ENCODE measurements at places on chromosomes 3 and 15. TPM values are rescaled to one million over a fixed set of nuclear protein-coding genes. Genes with fewer than 3 reads are reported as not detected.

CLDN18 gene
- total RNA-seq, result not detected

CISH gene
- 2.1 TPM for total RNA-seq

HRG gene
- total RNA-seq, result not detected

CPLX3 gene
- not detected for total RNA-seq

FANCD2 gene
- 38.7 TPM for total RNA-seq

IGSF10 gene
- 0.15 TPM for total RNA-seq

TMEM39A gene
- 33.3 TPM for total RNA-seq

NME9 gene
- not detected for total RNA-seq

PLSCR2 gene
- total RNA-seq, result not detected

NAA80 gene
- 21.7 TPM for total RNA-seq

ROPN1 gene
- not detected for total RNA-seq

SERINC4 gene
- total RNA-seq, result 0.15 TPM

DPPA2 gene
- total RNA-seq, result not detected

SPINK8 gene
- not detected for total RNA-seq

NR2F2 gene
- 21.4 TPM for total RNA-seq

ABHD17C gene
- total RNA-seq, result 5.2 TPM

ANKDD1A gene
- total RNA-seq, result 2.7 TPM

CFAP92 gene
- not detected for total RNA-seq

CCDC39 gene
- total RNA-seq, result not detected

IL12A gene
- total RNA-seq, result 4.5 TPM

NANOGP8 gene
- not detected for total RNA-seq

C2CD4B gene
- not detected for total RNA-seq

ZNF662 gene
- total RNA-seq, result 1.0 TPM

SLITRK3 gene
- not detected for total RNA-seq

Measured in bronchus fibroblast of lung (primary cell).